ENCODE measurements at places on chromosomes 5 and 9. TPM values are rescaled to one million over a fixed set of nuclear protein-coding genes. Genes with fewer than 3 reads are reported as not detected.

GABRA6 gene
- not detected for total RNA-seq

- H3K4me3 ChIP-seq = no peak overlapping the region
- H3K27me3 ChIP-seq = no peaks in the 10 kb centered on the region
- H3K36me3 ChIP-seq = no peaks in the 10 kb centered on the region
- H3K4me1 ChIP-seq = no peaks in the 10 kb centered on the region
Measured at GRCh38 chr9:90830977-90831376, 29.4 kb downstream of the SYK start.

- H3K27ac ChIP-seq = peak overlapping the region; percentile 22
- no peak for DNase-seq
- H3K4me3 ChIP-seq = no peak overlapping the region
- H3K4me1 ChIP-seq = peaks cover 10% of the 10 kb centered on the region
- no peaks in the 10 kb centered on the region for H3K27me3 ChIP-seq
Measured at GRCh38 chr9:130701059-130702022, 7.8 kb downstream of the EXOSC2 start.

LCN12 gene
- 0.20 TPM for total RNA-seq

FOXD4L5 gene
- total RNA-seq = 0.22 TPM

GRCh38 chr5:149804478-149805450, 74.7 kb downstream of the PPARGC1B start:
- H3K4me1 ChIP-seq = peaks cover 45% of the 10 kb centered on the region
- H3K4me3 ChIP-seq = no peak overlapping the region
- no peaks in the 10 kb centered on the region for H3K27me3 ChIP-seq
- no peaks in the 10 kb centered on the region for H3K36me3 ChIP-seq

DNA sequence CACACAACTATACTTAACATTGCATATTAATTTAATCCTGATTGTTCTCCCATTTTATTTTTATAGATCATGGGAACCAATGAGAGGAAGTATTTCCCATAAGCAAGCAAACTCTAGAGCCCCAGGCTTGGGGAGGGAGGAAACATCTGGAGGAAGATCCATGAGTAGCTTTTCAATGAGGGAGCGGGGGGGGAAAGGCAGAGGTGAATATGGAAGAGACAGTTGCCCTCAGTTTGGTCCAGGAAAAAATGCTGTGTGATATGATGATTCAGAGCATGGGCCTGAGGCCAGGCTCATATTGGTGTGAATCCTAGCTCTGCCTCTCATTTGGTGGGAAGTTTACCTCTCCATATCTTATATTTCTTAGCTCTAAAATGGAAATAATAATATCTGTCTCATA, 42.2 kb upstream of the ALDOB start:
- no peaks in the 10 kb centered on the region for H3K4me1 ChIP-seq
- H3K4me3 ChIP-seq = no peak overlapping the region
- DNase-seq = no peak
- H3K36me3 ChIP-seq = peaks cover 17% of the 10 kb centered on the region
- H3K27me3 ChIP-seq = no peaks in the 10 kb centered on the region

- H3K27ac ChIP-seq = no peak overlapping the region
- peaks cover 2% of the 10 kb centered on the region for H3K4me1 ChIP-seq
- DNase-seq = no peak
- H3K27me3 ChIP-seq = no peaks in the 10 kb centered on the region
Measured at GRCh38 chr9:112757282-112757883, 6.8 kb downstream of the SNX30 start.

SLC6A19 gene
- 0.06 TPM for total RNA-seq

SHROOM1 gene
- total RNA-seq = 4.5 TPM

ANKHD1 gene
- total RNA-seq = 65.6 TPM

GRCh38 chr5:76264681-76265080, 138.4 kb upstream of the IQGAP2 start:
- no peak for DNase-seq
- H3K36me3 ChIP-seq = no peaks in the 10 kb centered on the region
- H3K4me3 ChIP-seq = no peak overlapping the region
- H3K4me1 ChIP-seq = no peaks in the 10 kb centered on the region
- no peak overlapping the region for H3K27ac ChIP-seq
- H3K27me3 ChIP-seq = no peaks in the 10 kb centered on the region

CBY3 gene
- not detected for total RNA-seq

SNCB gene
- total RNA-seq = 47.2 TPM

TRIM36 gene
- 16.2 TPM for total RNA-seq

- peaks cover 3% of the 10 kb centered on the region for H3K27me3 ChIP-seq
- DNase-seq = peak; percentile 18
- no peak overlapping the region for H3K27ac ChIP-seq
- H3K36me3 ChIP-seq = no peaks in the 10 kb centered on the region
- H3K4me3 ChIP-seq = no peak overlapping the region
- no peaks in the 10 kb centered on the region for H3K4me1 ChIP-seq
Measured at GRCh38 chr9:16450578-16450977, 419.9 kb downstream of the BNC2 start.

GRCh38 chr5:140398379-140398811, 3.2 kb upstream of the ANKHD1 start:
- no peak for DNase-seq
- H3K27ac ChIP-seq = no peak overlapping the region
- peaks cover 22% of the 10 kb centered on the region for H3K4me1 ChIP-seq
- no peaks in the 10 kb centered on the region for H3K27me3 ChIP-seq
- no peak overlapping the region for H3K4me3 ChIP-seq
- no peaks in the 10 kb centered on the region for H3K36me3 ChIP-seq

- H3K27me3 ChIP-seq = no peaks in the 10 kb centered on the region
- H3K36me3 ChIP-seq = peaks cover 20% of the 10 kb centered on the region
- DNase-seq = no peak
Measured at GRCh38 chr9:92208693-92209524, 84.6 kb downstream of the IARS1 start.

RPS23 gene
- 1,757 TPM for total RNA-seq

CMYA5 gene
- 4.9 TPM for total RNA-seq

DNA sequence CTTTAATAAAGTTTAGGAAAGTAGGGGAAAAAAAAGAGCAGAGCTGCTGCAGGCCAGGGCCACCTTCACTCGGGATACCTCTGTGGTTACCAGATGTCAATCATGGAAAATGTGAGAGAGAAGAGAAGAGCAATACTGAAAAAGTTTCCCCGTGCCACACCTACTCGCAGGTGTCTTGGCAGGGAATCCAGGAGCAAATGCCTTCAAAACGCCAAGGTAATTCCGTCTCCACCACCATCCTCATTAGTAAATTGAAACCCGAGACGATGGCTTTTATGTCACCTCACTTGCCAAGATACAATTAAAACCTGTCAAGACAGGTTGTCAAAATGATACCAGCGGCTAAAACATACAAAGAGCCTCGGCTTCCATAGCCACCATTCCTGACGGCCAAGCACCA, 49.7 kb downstream of the FAM81B start:
- peaks cover 3% of the 10 kb centered on the region for H3K27me3 ChIP-seq
- H3K27ac ChIP-seq = no peak overlapping the region
- H3K36me3 ChIP-seq = no peaks in the 10 kb centered on the region
- DNase-seq = no peak
- H3K4me1 ChIP-seq = no peaks in the 10 kb centered on the region
- H3K4me3 ChIP-seq = no peak overlapping the region

TAS2R1 gene
- 0.69 TPM for total RNA-seq

DNA sequence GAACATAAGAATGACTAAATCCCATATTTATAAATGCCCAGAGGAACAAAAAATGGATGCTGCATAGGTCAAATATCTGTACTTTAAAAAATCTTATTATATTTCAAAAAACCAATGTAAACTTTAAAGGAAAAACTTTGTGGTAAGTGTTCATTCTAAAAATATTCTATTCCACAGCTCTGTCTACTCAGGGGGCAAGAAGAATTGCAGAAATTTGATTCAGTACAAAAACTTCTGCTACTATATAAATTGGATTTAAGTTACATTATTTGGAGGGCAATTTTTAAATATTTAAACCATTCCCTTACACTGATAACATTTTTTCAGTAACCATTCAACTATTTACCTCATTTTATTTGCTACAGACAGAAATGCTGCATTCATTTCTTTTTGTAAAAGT, 32.1 kb downstream of the NFIB start:
- H3K4me3 ChIP-seq = no peak overlapping the region
- H3K36me3 ChIP-seq = no peaks in the 10 kb centered on the region
- H3K4me1 ChIP-seq = peaks cover 3% of the 10 kb centered on the region

DNA sequence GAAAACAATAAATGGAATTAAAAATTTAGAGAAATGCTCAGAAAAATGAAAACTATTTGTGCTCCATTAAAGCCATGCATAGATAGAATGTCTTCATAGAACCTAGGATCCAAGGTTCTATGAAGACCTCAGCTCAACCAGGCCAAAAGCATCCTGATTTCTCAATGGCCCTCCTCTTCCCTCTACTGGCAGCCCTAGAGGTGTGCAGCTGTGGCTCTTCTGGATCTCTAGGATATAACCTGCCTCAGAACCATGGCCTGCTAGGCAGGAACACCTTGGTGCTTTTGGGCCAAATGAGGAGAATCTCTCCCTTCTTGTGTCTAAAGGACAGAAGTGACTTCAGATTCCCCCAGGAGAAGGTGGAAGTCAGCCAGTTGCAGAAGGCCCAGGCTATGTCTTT, 15.1 kb downstream of the IFNA1 start:
- no peak overlapping the region for H3K4me3 ChIP-seq
- no peaks in the 10 kb centered on the region for H3K4me1 ChIP-seq
- H3K36me3 ChIP-seq = no peaks in the 10 kb centered on the region
- DNase-seq = peak; percentile 13

MPDZ gene
- 84.6 TPM for total RNA-seq

DNA sequence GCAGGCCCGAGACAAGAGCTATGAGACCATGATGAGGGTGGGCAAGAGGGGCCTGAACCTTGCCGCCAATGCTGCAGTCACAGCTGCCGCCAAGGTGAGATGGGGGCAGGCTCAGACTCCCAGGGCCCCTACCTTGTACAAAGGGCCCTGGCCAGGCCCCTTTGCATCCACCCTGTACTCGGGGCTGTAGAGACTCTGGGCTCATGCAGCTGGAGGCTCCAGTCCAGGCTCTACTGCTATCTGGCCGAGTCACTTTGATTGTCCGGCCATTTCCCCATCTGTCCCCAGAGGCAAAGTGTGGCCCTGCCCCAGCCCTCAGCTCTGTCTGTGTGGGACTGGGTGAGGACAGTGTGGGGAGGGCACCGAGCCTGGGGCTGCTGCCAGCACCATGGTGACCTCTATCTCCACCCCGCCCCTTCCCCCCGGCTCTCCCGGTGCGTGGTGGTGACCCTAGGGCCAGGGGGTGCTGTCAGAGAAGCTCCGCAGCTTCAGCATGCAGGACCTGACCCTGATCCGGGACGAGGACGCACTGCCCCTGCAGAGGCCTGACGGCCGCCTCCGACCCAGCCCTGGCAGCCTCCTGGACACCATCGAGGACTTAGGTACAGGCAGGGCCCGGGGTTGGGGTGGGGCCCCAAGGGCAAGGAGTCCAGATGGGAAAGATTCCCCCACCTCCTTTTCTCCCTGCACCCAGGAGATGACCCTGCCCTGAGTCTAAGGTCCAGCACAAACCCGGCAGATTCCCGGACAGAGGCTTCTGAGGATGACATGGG, 6.1 kb downstream of the REEP2 start:
- no peak for DNase-seq
- no peaks in the 10 kb centered on the region for H3K27me3 ChIP-seq
- peaks cover 36% of the 10 kb centered on the region for H3K4me1 ChIP-seq
- H3K36me3 ChIP-seq = peaks cover 59% of the 10 kb centered on the region

SLC6A3 gene
- 12.0 TPM for total RNA-seq

PPP6C gene
- 26.6 TPM for total RNA-seq

CA9 gene
- 3.1 TPM for total RNA-seq

DNA sequence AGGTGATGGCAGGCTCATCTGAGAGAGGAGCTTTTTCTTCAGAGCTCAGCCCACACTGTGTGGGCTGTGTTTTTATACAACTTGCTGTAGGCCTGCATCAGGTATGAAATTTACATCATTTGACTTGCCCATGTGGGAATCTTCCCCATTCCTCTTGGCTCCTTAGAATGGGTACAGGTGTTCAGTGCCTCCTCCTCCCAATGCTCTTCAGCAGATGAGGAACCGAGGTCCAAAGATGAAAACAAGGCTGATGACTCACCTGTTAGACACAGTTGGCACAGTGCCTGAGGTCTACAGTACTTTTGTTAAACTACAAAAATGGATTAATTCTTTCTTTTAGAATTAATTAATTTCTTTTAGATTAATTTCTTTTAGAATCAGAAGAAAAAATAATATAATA, 20.8 kb downstream of the PAPPA start:
- no peak for DNase-seq
- H3K4me1 ChIP-seq = no peaks in the 10 kb centered on the region
- H3K4me3 ChIP-seq = no peak overlapping the region
- H3K27me3 ChIP-seq = peaks cover 2% of the 10 kb centered on the region
- H3K36me3 ChIP-seq = no peaks in the 10 kb centered on the region

GRCh38 chr5:118068886-118069285, 919.5 kb downstream of the DTWD2 start:
- peak; percentile 13 for DNase-seq
- H3K4me1 ChIP-seq = no peaks in the 10 kb centered on the region
- H3K4me3 ChIP-seq = no peak overlapping the region
- H3K27ac ChIP-seq = no peak overlapping the region
- H3K36me3 ChIP-seq = no peaks in the 10 kb centered on the region

- H3K27ac ChIP-seq = no peak overlapping the region
- no peak overlapping the region for H3K4me3 ChIP-seq
- no peak for DNase-seq
- H3K36me3 ChIP-seq = no peaks in the 10 kb centered on the region
- H3K4me1 ChIP-seq = no peaks in the 10 kb centered on the region
Measured at GRCh38 chr9:4508246-4508906, 18.1 kb downstream of the SLC1A1 start.

GRCh38 chr5:856531-857425, 6.0 kb upstream of the ZDHHC11 start:
- no peak overlapping the region for H3K4me3 ChIP-seq
- H3K27ac ChIP-seq = no peak overlapping the region
- no peaks in the 10 kb centered on the region for H3K27me3 ChIP-seq
- peaks cover 33% of the 10 kb centered on the region for H3K36me3 ChIP-seq
- H3K4me1 ChIP-seq = no peaks in the 10 kb centered on the region
- DNase-seq = no peak

GRCh38 chr9:136090768-136091581, 4.1 kb downstream of the NACC2 start:
- peak; percentile 63 for DNase-seq
- peaks cover 86% of the 10 kb centered on the region for H3K4me1 ChIP-seq
- no peaks in the 10 kb centered on the region for H3K27me3 ChIP-seq

DNA sequence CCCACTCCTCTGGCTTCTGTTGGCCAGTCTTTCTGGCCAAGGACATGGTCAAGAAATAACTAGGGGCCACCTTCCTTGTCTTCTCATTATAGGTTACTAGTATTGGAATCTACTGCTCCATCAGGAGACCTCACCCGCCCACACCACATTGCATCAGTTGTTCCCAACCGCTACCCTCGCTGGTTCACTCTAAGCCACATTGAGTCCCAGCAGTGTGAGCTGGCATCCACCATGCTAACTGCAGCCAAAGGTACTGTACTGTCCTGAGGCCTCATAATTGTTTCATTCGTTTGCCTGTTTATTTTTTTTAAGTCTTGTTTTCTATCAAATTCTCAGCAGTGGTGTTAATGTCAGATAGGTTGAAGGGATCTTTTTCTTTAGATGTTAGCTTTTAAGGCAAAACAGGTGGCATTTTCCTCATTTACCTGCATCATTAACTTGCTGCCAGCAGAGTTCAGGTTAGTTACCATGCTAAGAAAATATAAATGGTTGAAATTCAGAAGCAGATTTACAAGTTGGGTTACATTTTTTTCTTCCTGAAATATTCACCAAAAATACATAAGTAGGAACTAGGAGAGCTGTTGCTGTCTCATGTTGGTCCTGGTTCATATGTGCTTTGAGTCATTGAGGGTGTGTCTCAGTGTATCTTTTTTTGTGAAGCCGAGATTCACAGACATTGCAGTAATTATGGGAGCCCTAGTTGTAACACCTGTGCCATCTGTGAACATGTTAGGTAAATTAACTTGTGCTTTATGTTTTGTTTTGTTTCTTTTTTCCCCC, 206.9 kb downstream of the ZSWIM6 start:
- H3K27ac ChIP-seq = no peak overlapping the region
- DNase-seq = no peak
- no peaks in the 10 kb centered on the region for H3K27me3 ChIP-seq
- no peak overlapping the region for H3K4me3 ChIP-seq

All from spinal cord (tissue), 10 donors.